ENCODE measurements at places on chromosomes 4 and X.

GRCh38 chrX:114508756-114509155 is 75.1 kb upstream of the HTR2C start:
- no peak for DNase-seq

GRCh38 chrX:39667736-39668482 is 429.8 kb downstream of the BCOR start:
- DNase-seq: no peak

- no peak for DNase-seq
Observed at GRCh38 chr4:97866821-97867556, 276.3 kb downstream of the STPG2 start.

DNA sequence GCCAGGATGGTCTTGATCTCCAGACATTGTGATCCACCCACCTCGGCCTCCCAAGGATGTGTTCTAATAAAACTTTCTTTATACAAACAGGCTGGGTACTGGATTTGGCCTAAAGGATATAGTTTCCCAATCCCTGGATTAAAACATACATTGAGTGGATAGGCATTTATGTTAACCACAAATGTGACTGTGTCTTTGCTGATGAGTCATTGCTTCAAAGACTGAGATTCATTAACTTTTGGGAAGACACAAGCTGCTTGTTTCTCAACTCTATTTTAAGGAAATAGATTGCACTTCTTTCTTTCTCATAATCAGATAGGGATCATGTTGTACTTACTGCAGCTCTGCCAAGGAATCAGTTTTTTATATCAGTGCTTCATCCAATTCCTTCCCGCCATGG is 131.3 kb upstream of the AGA start:
- no peak for DNase-seq

- no peak for DNase-seq
Observed at GRCh38 chr4:110475881-110476818, at the start of gene ENPEP. TSS of gene ENPEP (plus strand) at chr4:110476155. CDS start at chr4:110476415, 260 bp downstream.

GRCh38 chr4:61350932-61351331 is 150.8 kb downstream of the ADGRL3 start:
- no peak for DNase-seq

DNA sequence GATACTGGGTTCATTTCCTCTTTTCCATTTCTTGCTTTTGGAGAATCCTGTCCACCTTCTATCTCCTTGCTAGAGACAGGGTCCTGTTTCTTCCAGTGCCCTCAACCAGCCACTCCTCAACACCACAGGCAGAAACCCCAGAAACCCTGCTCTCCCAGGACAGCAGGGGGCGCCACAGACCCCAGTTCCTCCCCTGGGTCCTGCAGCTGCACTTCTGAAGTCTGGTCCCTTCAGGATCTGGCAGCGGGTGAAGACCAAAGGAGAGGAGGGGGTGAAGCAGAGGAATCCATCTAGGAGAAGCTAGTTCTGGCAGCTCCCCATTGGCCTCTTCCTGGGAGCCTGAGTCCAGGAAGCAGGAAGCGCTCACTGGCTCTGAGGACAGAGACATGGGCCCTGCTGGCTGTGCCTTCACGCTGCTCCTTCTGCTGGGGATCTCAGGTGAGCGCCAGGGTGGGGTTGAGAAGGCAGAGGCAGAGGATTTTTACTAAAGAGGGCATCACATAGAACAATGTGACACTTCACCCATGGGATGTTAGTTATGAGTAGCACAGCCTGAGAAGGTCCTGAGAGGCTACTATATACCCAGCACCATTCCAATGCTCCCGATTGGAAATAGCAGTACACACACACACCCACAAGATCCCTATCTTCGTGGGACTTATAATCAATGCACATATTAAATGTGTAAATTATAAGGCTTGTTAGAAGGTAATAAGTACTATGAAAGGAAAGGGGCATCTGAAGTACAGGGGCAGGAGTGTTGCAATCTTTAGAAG is at the start of gene PRSS48:
Gene PRSS48, plus strand, starts transcription at position 375 of the 776 bp plus-strand sequence. Its CDS starts 12 bp downstream, at position 387.
- DNase-seq: peak; percentile 4

GRCh38 chr4:113461281-113461680 is 300.3 kb downstream of the CAMK2D start:
- DNase-seq: no peak

DNA sequence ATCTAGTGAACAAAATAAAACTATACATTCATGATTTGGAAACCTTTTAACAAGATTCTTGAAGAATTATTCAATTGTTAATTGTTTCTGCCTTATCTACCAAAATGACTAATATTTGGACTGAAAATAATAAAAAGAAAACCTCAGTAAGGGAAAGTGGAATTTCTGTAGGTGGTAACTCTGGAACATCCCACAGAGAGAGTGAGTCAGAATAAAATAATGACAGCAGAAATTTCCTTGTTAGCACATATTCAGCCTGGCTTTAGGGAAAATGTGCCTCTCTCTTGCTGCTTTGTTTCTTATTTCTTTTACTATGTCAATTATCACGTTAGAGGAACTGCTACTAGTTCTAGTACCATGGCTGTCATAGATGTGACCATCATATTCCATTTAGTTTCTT is 421.5 kb upstream of the GNPDA2 start:
- no peak for DNase-seq

- DNase-seq: no peak
Observed at GRCh38 chr4:105933083-105933482, 37.8 kb downstream of the NPNT start.

DNA sequence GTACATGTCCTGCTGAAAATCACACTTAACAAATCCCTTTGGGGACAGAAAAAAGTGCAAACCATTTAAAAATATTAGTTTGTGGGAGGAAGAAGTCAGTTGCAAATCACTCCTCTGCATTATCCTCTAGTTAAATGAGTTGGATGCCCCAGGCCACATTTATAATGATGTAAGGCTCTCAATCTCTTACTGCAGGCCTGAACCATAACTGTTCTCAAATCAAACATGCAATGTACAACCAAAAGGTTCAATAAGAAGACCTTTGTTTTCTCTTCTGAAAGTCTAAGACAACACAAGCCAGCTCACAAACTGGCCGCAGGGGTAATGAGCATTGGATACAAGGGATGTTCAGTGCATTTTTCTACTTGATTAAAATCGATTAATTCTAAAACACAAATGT is 39.7 kb downstream of the IGFBP7 start:
- DNase-seq: no peak

GRCh38 chrX:10177601-10178000 is 20.8 kb downstream of the CLCN4 start:
- DNase-seq: no peak

- DNase-seq: no peak
Observed at GRCh38 chrX:87896057-87896456, 378.5 kb downstream of the KLHL4 start.

- DNase-seq: no peak
Observed at GRCh38 chr4:151931563-151931962, 170.8 kb upstream of the GATB start.

DNA sequence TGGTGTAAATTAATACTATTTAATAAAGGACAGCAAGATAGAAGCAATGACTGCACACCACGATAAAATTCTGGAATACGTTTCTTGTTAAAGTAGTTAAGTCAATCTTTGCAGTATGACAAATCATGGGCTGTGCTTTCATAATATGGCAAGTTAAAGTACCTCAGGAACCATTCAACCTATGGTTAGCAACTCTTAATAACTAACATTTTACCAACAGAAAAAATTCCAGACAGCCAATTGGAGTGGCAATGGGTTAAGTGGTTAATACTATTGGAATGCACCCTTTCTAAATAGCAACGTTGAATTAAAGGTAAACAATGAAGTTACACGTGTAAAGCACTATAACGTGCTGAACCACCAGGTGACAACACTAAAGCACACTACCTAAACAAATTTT is 72.4 kb upstream of the ZCCHC13 start:
- DNase-seq: no peak

- DNase-seq: no peak
Observed at GRCh38 chr4:108570993-108571569, 49.3 kb upstream of the RPL34 start.

DNA sequence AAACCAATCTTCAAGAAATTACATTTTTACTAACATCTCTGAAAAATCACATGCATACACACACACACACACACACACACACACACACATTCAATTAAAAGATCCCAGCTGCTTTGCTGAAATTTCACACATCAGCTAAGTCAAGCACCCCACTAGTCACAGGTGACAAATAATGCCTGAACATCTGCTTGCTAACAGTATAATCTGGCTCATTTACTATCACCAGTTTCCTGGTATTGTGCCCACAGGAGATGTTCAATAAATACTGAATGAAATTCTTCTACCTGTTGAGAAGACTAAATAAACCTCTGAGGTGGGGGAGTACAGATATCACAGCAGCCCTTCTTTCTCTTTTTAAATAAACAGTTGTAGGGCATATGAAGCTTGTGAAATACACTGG is 994.0 kb downstream of the ARAP2 start:
- no peak for DNase-seq

GRCh38 chr4:37268319-37268718 is 23.8 kb downstream of the NWD2 start:
- no peak for DNase-seq

DNA sequence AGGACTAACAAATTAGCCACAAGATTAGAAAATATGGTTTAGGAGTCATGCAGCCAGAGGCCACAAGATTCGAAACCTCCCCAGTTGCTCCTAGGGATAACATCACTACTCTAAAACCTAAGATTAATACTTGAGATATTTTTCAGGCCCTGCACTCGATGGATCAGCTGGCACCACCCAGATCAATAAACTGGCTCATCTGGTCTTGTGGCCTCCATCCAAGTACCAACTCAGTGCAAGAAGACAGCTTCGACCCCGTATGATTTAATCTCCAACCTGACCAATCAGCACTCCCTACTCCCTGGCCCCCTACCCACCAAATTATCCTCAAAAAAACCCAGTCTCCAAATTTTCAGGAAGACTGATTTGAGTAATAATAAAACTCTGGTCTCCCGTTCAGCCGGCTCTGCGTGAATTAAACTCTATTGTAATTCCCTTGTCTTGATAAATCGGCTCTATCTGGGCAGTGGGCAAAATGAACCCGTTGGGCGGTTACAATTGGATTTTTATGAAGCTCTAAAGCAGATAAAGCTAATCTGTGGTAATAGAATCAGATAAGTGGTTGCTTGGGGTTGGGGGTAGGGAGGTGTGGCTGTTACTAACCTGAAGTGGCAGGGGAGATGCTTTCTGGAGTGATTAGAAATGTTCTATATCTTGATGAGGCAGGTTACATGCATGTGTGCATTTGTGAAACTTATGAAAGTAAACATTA is 91.8 kb upstream of the ATXN3L start:
- no peak for DNase-seq

GRCh38 chr4:14592950-14593349 is 409.3 kb upstream of the CPEB2 start:
- no peak for DNase-seq

GRCh38 chrX:24148535-24149350 is 786 bp upstream of the ZFX start:
- DNase-seq: peak; percentile 4

GRCh38 chrX:68694435-68695205 is 47.2 kb downstream of the STARD8 start:
- no peak for DNase-seq

DNA sequence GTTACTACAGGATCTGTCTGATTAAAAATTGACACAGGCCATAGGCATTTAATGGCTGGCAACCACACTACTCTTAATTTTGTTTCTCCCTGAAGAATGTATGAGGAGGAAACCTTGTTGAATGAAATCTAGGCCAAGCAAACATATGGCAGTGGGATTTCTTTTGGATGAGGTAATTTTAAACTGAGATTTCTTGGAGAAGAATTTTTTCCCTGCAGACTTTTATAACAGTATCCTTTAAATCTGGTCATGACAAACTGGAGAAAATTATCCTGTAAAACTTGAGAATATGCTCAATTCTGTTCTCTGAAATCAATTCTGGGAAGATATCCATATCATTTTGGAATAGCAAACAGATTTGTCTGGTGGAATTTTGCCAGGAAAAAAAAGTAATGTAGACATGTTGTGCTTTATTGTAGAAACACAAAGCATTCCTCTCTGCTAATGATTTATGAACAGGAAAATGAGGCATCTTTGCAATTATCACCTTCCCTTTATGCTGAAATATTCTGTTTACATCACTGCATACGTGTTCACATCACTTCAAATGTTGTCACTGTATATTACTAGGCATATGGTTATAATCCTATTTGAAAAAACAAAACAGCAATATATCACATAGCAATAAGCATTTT is 108.3 kb upstream of the ARSJ start:
- no peak for DNase-seq

DNA sequence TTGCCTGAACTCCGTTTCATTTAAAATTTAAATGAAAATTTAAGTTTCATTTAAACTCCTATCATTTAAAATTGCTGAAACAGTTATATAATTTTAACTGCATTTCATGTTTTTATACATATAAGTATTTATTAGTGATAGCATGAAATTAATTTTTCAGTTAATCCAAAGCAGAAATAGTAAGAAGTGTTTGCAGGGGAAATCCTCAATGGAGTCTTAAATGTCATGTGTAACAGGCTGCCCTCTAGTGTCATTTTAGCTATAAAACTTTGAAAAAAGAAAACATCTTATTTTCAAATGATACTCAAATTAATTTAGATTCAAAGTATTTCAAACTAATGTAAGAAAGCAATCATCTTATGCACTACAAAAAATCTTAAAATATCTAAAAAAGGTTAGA is 27.2 kb downstream of the TAPT1 start:
- DNase-seq: no peak

GRCh38 chr4:74543231-74543781 is 98.4 kb downstream of the AREG start:
- DNase-seq: no peak

GRCh38 chr4:117907646-117908045 is 126.6 kb upstream of the NDST3 start:
- DNase-seq: no peak
